ENCODE measurements at places on chromosomes 3 and 15.

- no peak for DNase-seq
Observed at GRCh38 chr3:184295771-184296170, 3.3 kb upstream of the PSMD2 start.

DNA sequence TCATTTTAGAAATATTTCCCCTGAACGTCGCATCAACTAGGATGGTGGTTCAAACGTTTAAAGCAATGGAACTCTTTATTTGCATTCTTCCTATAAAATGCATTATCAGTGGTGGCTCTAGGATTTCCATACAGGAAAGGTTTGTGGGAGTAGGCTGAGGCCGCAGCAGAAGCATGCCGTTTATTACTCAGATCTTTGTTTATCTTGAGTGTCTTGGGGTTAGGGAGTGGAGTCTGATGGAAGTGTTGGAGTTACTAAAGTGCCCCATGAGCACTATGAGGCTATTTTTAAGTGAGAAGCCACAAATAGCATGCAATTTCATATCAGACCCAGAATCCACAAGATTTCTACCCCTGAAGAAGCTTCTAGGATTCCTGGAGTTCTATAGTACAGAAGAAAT lies 26.2 kb downstream of the ATOSA start:
- DNase-seq = no peak

DNA sequence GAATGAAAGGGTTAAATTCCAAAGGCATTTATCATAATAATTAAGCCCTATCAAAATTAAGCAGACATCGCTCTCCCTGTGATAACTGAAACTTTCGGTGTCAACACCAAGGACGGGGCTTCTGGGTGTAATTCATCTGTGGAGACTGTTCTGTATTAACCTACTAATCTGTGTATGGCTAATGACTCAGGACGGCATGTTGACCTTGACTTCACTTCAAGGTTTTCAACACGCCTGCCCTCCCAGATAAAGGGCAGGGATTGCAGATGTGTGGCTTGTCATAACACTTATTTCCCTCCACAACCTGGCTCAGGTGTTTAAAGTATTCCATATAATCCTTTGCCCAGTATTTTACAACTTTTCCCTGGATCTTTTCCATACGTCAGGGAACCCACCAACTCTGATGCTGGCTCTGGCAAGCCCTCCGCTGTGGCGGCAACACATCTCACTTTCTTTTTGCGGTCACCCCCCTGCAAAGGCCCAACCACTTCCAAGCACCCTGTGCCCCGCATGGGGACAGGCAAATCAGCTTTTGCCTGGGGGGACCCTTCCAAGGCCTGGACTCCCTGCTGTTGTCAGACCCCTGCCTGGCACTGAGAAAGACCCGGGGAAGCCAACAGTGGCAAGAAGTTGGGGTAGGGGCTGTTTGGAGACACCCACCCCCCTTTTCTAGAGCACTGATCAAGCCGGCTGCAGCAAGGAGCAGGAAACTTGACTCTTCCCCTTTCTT lies 93.2 kb upstream of the MEF2A start:
- no peak for DNase-seq

DNA sequence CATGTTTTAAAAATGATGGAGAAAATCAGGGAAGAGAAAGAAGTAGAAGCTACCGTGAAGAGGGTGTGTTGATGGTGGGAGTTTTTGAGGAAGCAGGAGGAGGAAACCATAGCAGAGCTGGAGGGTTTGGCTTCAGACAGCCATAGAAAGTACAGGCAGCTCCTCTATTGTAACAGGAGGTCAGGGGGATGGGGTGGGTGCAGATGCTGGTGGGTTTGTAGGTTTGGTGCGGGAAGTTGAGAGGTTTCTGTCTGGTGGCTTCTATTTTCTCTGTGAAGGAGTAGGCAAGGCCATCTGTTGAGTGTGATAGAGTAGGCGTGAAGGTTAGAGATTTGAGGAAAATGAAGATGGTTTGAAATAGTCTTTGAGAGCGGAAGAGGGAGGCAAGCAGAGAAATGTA lies 97.7 kb upstream of the TBC1D5 start:
- DNase-seq = no peak

- DNase-seq = peak; percentile 94
Observed at GRCh38 chr15:52021128-52021671, 2.2 kb downstream of the MAPK6 start.

- DNase-seq = no peak
Observed at GRCh38 chr3:63909431-63909830, 2.8 kb downstream of the SCAANT1 start.

DNA sequence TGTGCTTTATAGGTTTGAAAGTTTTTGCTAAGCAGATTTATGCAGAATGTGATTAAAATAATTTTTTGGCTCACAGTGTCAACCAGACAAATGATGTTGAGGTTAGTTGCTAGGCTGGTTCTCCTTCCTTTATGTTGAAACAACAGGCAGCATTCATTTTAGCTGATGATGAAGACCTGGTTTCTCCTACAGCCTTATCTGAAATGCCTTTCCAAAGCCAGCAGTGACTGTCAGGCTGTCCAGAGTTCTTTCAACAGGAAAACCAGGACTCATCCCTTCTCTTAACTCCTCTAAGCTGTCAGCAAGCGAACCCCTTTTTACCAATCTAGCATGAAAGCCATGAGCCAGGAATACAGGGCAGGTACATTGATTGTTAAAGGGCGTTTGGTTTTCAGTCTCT lies 84.1 kb downstream of the ZNF609 start:
- DNase-seq = no peak

DNA sequence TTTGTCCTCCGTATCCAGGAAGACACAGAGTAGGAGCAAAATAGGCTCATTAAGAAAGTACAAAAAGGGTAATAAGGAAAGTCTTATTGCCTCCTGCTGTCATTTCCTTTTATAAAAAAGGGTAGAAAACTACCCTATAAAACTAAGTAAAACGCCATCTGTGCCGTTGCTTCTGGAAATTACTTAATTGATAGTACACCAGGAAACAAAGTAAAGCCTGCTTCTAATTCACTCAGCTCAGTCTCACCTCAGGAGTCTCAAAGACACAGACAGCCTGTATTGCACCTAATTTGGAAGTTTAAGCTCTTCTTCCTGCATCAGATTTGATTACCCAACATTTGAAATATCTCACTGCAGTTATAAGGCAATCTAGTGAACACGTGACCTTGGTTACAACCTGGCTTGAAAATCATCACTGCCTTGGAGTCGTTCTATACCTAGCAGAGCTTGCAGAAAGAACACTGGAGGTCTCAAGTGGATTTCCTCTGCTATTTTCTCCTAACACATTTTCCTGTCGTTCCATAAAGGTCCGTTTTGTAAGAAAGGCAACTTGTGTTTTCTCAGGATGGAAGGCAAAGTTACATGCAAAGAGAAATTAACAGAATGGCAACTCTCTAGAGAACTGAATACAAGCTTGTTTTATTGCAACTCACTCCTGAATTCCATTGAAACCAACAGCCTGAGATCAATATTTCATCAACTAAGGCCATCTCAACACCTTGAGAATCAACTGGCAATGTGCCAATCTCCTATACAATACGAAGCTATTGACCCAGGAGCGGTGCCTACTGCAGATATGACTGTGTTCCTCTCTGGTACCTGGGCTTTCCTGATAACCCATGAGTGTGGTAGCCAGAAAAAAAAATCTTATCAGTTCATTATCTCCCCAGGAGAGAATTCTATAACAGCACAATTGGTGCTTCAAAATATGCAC lies 203.3 kb upstream of the LMCD1 start:
- no peak for DNase-seq

DNA sequence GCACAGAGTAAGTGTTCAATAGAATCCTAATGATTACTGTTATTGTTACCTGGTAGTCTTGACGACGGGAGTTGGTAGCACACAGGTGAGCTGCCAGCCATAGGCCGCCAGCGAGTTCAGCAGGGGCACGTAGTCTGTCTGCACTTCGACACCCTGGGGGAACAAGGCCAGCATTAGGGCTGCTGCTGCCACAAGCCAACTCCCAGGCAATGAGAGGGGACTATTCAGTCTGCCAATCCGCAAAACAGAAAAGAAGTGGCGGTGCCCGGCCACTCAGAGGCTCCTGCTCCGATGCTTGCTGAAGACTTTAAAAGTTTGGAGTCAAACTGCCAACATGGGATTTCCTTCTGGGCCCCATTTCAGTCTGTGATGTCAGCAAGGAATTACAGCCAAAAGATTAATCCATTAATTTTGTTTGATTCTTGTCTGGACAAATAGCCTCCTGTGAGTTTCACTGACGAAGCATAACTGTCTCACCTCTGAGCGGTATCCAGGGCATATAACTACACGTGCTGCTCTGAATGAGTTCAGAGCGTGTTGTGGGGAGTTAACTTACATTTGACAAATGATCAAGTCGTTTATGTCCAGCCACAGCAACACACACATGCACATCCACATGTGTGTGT lies 61.8 kb downstream of the OXNAD1 start:
- DNase-seq = no peak

DNA sequence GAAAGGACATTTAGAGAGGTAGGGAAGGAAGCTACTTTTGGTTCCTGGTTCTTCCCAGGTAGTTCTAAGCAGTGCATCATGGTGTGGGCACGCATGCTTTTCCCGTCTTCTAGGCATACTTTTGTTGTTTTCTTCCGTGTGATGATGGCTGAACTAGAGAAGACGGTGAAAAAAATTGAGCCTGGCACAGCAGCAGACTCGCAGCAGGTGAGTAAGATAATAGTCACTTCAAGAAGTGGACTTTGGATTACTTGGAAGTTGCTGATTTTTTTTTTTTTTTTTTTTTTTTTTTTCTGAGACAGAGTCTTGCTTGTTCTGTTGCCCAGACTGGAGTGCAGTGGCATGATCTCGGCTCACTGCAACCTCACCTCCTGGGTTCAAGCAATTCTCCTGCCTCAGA lies 17.9 kb downstream of the FANCD2OS start:
- no peak for DNase-seq

DNA sequence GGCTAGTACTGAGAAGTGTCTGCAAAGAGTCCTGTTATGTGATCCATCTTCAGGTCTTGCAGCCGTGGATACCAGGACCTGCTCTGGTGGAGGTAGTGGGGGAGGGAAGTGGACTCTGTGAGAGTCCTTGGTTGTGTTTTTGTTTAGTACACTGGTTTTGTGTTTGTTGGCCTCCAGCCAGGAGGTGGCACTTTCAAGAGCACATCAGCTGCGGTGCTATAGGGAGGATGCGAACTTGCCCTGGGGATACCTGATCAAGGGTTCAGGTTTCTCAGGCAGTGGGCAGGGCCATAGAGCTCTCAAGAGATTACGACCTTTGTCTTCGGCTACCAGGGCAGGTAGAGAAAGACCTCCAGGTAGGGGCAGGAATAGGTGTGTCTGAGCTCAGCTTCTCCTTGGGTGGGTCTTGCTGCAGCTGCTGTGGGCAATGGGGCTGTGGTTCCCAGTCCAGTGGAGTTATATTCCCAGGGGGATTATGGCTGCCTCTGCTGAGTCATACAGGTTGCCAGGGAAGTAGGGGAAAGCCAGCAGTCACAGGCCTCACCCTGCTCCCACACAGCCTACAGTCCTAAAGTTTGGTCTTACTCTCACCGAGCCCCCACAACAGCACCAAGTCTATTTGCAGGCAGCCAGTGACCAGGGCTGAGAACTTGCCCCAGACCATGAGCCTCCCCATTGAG lies 132.8 kb upstream of the NPHP3 start:
- DNase-seq = no peak

- DNase-seq = no peak
Observed at GRCh38 chr15:94312946-94313345, 81.6 kb downstream of the MCTP2 start.

GRCh38 chr3:36147934-36148558 lies 232.3 kb upstream of the STAC start:
- no peak for DNase-seq

- no peak for DNase-seq
Observed at GRCh38 chr3:16899919-16900318, 15.2 kb downstream of the PLCL2 start.

DNA sequence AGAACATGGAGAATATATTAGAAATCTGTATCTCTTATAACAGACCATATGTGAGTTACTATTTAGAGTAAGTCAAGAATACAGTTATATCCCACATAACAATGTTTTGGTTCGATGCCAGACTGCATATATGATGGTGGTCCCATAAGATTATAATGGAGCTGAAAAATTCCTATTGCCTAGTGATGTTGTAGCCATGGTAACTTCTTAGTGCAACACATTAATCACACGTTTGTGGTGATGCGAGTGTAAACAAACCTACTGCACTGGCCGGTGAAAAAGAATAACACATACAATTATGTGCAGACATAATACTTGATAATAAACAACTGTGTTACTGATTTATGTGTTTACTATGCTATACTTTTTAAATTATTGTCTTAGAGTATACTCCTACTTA lies 69.8 kb upstream of the MNS1 start:
- DNase-seq = no peak

- no peak for DNase-seq
Observed at GRCh38 chr3:156718622-156719306, 44.4 kb downstream of the TIPARP start.

GRCh38 chr15:64837502-64837901 lies 4.2 kb upstream of the PLEKHO2 start:
- DNase-seq = no peak

GRCh38 chr3:24530471-24530870 lies 35.8 kb upstream of the THRB start:
- no peak for DNase-seq

DNA sequence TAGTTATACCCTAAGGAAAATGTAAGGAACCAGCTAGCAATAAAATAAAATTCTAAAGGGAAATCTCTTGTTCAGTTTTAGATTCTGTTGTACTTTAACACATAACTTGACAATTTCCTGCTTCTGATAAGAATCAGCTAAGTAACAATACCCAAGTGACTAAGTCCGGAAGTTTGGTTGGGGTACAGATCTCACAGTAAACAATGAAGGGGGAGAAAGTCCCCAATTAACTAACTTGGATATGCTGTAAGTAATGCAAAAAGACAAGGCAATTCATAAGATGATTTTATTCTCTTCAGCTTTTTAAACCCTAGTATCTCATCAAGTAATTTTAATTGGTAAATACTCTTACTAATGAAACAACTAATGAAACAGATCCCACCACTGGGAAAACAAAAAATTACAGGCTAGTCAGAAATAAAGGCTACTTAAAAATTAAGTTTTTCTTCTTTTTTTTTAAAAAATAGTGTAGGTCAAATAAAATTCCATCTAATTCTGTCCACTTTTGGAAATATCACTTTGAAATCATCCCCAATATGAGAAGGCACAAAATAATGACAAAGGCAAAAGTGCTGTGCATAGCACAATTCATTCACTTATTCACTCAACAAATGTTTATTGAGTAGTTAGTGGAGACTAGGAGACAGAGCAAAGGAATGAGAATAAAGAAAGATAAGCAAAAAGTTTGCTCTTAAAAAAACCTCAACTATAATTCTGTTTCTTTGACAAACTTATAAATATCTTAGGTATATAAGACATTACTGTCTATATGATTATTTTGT lies 37.8 kb upstream of the IL20RB start:
- peak; percentile 13 for DNase-seq

DNA sequence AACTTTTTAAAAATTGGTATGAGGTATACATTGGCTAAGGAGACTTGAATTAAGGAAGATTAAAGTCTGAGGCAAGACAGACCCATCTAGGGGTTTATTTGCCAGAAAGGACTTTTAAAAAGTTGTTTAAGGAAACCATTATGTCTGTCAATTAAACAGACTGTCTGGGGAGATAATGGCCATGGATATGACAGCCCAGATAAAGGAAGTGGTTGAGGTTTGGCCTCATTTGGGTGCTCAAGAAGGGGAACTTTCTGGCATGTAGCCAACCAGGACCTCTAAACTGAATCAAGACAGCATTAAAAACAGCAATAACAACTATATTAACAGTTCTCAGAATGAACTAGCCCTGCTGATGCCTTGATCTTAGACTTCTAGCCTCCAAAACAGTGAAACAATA lies 9.9 kb upstream of the CD200R1L start:
- no peak for DNase-seq
